Lower lobe of right lung (tissue), 2 donors: ENCODE measurements at places on chromosomes 3 and 15. TPM values are rescaled to one million over a fixed set of nuclear protein-coding genes. Genes with fewer than 3 reads are reported as not detected.

The COL6A6 gene
- 12.8 TPM for total RNA-seq

The KNG1 gene
- total RNA-seq, result not detected

The EPHA6 gene
- total RNA-seq, result 0.53 TPM

DNA sequence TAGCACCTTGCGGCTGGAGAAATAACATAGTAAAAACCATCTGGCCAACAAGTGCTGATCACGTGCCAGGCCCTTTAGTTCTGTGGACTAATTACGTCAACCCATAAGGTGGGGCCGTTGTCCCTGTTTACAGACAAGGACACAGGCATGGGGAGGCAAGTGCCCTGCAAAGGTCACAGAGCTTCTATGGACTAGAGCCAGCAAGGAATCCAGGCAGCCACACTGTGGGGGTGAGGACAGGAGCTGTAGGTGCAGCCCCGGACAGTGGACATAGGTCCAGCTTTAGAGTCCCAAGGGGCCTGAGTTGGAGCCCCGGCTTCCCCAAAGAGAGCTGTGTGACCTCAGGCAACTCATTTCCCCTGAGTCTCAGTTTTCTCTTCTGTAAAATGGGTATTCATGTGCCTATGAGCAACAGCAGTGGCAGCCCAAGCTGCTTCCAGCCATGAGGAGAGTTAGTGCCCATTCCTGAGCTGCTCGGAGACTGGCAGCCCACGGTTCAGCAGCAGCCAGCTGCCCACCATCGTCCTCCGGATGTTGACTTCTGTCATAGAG is 13.9 kb downstream of the CHST13 start:
- H3K36me3 ChIP-seq, result no peaks in the 10 kb centered on the region
- H3K27ac ChIP-seq, result no peak overlapping the region
- H3K4me3 ChIP-seq, result no peak overlapping the region
- H3K4me1 ChIP-seq, result peaks cover 8% of the 10 kb centered on the region

GRCh38 chr15:56241374-56242105 is 2.1 kb downstream of the RFX7 start:
- no peaks in the 10 kb centered on the region for H3K36me3 ChIP-seq
- H3K4me1 ChIP-seq, result peaks cover 41% of the 10 kb centered on the region
- H3K4me3 ChIP-seq, result peak overlapping the region; percentile 68
- H3K27me3 ChIP-seq, result no peaks in the 10 kb centered on the region

GRCh38 chr15:83837945-83838571 is 184.1 kb downstream of the ADAMTSL3 start:
- H3K27me3 ChIP-seq, result no peaks in the 10 kb centered on the region
- H3K4me3 ChIP-seq, result no peak overlapping the region
- no peaks in the 10 kb centered on the region for H3K36me3 ChIP-seq

GRCh38 chr3:119582178-119582577 is 2.9 kb downstream of the ADPRH start:
- H3K4me1 ChIP-seq, result peaks cover 27% of the 10 kb centered on the region
- peaks cover 20% of the 10 kb centered on the region for H3K36me3 ChIP-seq
- no peak overlapping the region for H3K27ac ChIP-seq
- no peak overlapping the region for H3K4me3 ChIP-seq
- no peak for DNase-seq

GRCh38 chr3:84893211-84893610 is 65.6 kb upstream of the CADM2 start:
- no peaks in the 10 kb centered on the region for H3K27me3 ChIP-seq
- DNase-seq, result no peak
- no peaks in the 10 kb centered on the region for H3K4me1 ChIP-seq
- no peaks in the 10 kb centered on the region for H3K36me3 ChIP-seq
- H3K4me3 ChIP-seq, result no peak overlapping the region
- no peak overlapping the region for H3K27ac ChIP-seq
